ENCODE measurements at places on chromosomes 3 and 15.

DNA sequence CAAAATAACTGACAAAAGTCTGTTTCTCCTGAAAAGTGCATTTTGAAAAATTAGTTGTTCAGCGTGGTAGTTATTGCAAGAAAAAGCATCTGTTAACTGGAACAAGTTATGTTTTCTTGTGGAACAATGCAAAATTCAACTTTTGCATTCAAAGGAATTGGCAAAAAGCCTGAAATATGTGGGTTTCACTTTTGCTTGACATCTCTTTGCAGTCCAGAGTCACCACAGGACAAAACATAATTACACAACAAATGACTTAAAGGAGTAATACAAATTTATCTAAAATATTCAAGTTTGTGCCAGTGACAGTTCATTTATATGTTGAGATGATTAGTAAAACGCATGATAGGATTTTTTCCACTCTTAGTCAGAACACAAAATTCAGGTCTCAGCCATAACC is 96.3 kb upstream of the P2RY1 start:
- DNase-seq = no peak

DNA sequence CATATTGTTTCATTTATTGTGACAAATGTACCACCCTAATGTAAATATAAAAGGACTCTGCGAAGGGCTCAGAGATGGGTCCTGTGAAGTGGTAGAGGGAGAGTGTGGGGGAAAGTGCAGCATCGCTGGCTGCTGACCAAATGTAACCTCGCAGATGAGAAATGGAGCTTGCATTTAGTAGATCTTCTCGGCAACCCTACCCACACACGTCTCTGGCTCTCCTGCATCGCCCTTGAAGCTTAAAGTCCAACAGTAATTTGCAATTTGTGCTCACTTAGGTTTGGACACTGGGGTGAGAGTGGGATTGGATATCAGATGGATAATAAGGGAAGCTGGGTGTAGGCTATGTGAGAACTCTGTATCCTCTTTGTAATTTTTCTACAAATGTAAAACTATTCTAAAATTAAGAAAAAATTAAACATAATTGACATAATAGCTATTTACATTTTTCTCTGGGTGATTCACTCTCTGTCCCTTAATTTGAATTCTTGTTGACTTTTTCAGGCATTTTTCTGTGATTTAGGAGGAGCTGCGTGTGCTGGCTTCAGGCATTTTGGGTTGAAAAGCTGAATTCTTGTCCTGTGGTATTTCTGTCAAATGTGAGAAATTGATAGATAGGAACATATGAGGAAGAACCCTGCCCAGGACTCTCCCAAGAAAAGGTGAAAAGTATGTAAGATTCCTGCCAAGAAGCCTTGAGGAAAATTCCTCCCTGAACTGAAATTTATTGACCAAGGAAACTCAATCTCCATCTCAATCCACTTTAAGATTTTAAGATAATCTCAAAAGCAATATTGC is 524.7 kb upstream of the MCTP2 start:
- no peak for DNase-seq

DNA sequence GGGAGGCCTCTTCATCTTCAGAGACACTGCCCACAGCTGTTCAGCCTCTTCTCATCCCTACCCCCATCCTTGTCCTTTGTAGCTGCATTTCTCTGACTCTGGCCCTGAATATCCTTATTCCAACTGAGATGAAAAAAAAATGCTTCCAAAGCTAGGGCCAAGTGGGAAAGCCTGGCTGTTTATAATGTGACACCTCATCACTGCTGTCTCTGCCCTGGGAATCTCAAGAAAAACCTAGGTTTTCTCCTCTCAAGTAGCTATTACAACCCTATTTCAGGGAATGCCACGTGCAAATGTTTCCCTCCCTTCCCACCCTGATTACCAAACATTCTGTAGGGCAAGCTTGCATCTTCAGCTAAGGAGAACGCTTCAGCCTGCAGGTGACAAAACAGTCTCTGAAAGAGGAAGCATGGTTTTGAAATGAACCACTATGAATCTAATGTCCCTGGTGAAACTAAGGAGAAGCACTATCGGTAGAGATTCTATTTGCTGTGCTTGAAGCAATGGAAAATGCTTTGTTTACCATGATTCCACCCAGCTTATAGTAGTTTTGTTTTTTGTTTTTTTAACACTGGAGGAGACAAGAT is 65.4 kb downstream of the USF3 start:
- DNase-seq = no peak

DNA sequence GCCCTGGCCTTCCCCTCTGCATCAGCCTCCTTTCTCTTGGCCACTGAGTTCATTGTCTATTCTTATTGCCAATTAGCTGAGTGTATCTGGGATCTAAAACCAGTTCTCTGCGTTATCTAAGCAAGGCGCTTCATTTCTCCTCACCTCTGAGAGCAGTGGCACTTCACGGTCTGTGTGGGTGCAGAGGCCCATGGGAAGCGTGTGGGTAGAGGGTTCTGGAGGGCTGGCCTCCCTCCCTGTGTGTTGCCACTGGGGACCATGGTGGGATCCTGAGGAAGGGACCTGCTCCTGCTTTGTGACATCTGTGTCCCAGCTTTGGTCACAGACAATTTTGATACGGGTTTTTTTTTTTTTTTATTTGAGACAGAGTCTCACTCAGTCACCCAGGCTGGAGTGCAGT is 32.7 kb downstream of the EDEM1 start:
- no peak for DNase-seq

- DNase-seq = no peak
These were observed 3.3 kb downstream of the SHISA5 start for GRCh38 chr3:48500656-48501055.

GRCh38 chr15:99169769-99170311 is 65.0 kb downstream of the SYNM start:
- no peak for DNase-seq

DNA sequence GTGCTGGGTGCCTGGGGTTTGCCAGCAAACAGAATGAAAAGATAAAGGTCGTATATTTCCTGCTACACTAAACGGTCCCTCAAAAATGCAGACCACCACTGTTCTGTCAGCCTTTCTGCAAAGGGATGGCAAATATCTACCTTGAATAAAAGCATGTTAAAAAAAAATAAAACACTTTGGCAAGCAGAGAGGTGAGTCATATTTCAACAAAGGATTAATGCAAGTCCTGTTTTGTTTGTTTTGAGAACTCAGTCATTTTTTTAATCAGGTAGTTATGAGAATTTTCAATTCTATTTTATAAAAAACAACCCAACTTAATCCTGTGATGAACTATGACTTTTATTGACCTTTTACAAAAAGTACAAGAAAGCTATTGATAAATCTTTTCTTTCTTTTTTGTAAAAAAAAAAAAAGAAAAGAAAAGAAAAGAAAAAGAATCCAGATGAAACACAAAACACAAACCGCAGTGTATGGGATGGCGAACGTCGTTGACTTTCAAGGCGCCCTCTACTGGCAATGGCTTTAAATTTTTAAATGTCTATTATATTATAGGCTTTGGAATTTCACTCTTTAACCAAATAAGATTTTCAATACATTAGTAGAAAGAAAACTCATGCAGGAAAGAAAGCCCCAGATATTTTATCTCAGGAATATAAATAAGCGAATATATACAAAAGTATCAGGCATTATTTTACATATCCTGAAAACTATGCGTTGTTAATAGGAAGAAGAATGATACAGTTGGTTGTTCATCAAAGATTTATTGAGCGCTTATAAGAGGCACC is 87.8 kb downstream of the NCEH1 start:
- no peak for DNase-seq

DNA sequence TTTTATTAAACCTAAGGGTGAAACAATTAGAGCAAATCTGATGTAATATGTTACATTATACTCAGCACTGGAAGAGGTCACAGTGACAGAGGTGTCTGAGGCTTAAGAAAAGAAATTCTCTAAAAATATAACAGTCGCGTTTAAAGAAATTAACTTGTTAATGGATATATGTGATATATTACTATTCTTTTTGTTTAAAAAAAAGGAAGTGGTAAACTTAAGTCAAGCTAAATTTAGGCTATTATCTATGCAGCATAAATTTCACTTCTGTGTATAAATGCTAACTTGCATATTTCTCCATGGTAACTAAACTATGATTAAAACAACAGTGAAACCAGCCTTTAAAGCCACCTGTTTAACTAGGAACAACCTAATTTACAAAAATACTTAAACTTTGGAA is 191.3 kb downstream of the FOXP1 start:
- DNase-seq = no peak

GRCh38 chr15:60375306-60375705 is 22.5 kb downstream of the ANXA2 start:
- no peak for DNase-seq

DNA sequence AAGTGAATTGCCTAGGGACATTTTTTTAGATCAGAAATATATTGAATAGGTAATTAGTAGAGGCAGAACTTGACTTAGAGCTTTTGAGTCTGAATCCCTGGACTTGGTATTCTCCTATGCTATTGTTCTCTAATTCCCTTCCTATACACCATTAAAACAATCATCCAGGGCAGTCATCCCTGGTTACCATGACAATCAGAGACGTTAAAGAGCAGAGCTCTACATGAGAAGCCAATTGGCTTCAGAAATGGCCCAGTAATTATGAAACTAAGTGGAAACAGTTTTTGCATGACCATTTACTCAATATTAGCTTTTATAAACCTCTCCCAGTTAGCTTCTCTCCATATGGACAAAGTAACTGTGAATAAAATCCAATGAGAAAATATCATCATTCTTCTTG is 182.1 kb upstream of the TP63 start:
- DNase-seq = no peak

DNA sequence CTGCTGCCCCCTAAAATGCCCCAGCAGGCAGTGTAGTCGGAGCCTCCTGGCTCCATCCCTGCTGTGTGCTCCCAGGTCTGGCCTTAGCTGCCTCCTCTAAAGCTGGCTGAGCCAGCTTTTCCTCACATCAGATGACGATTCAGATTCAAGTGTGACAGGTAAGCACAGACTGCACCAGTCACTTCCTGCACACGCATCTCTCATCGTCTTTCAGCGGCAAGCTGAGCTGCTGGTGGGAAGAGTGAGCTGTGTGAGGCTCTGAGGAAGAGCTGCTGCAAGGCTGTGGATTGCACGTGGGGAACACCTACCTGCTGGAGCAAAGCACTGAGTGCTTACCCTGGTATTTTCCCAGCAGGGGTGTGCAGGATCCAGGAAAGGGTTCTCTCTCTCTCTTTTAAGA is 88.4 kb upstream of the RPL32 start:
- no peak for DNase-seq

- DNase-seq = no peak
These were observed 231.7 kb upstream of the ICE2 start for GRCh38 chr15:60710656-60711055.

DNA sequence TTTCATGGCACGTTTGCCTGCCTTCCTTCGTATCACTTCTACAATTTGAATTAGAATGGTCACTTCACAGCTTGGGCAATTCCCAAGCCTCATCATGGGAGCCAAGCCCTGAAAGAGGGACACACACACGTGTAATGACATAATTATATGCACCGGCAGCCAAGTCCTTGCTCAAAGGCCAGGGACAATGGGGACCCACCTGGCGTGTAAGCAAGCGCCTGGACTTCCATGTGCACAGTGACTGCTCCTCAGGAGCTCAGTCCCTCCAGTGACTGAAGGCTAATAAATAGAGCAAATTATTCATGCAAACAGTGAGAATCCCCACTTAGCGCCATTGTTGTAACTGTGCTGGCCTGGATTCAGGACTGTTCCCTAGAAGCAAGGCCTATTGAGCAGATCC is 115.1 kb downstream of the DNAJB8 start:
- no peak for DNase-seq

GRCh38 chr3:154143873-154144272 is 22.7 kb downstream of the ARHGEF26 start:
- DNase-seq = no peak

- no peak for DNase-seq
These were observed 2.9 kb upstream of the CLN6 start for GRCh38 chr15:68232449-68232848.

DNA sequence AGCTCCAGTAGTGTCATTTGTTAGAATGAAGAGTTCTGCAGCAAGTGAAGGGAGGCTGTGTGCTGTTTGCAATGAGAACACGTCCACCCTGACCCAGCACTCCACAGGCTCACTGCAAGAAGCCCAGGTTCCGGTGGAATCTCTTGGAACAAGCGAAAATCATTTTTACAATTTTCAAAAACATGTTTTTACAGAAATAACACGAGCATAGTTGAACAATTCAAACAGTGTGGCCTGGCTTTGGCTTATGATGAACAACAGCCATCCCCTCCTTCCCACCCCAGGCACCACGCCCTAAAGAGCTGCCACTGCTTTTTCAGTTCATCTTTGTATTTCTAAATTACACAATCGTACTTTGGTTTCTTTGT is 59.5 kb upstream of the KY start:
- no peak for DNase-seq
